Activated naive CD8-positive, alpha-beta T cell treated with anti-CD3 and anti-CD28 coated beads, Interleukin-2, amount 10 ng/mL, durations not matched to agents 7 days and 5 days (primary cell): ENCODE measurements at places on chromosomes 13 and 19.

- no peak for DNase-seq
- no peak overlapping the region for H3K27ac ChIP-seq
- H3K27me3 ChIP-seq: no peaks in the 10 kb centered on the region
- H3K4me3 ChIP-seq: no peak overlapping the region
Measured at GRCh38 chr19:33724021-33724720, 72.5 kb upstream of the KCTD15 start.

GRCh38 chr19:2650515-2650914 is 52.0 kb downstream of the GNG7 start:
- peaks cover 2% of the 10 kb centered on the region for H3K27me3 ChIP-seq
- DNase-seq: no peak
- no peaks in the 10 kb centered on the region for H3K36me3 ChIP-seq

DNA sequence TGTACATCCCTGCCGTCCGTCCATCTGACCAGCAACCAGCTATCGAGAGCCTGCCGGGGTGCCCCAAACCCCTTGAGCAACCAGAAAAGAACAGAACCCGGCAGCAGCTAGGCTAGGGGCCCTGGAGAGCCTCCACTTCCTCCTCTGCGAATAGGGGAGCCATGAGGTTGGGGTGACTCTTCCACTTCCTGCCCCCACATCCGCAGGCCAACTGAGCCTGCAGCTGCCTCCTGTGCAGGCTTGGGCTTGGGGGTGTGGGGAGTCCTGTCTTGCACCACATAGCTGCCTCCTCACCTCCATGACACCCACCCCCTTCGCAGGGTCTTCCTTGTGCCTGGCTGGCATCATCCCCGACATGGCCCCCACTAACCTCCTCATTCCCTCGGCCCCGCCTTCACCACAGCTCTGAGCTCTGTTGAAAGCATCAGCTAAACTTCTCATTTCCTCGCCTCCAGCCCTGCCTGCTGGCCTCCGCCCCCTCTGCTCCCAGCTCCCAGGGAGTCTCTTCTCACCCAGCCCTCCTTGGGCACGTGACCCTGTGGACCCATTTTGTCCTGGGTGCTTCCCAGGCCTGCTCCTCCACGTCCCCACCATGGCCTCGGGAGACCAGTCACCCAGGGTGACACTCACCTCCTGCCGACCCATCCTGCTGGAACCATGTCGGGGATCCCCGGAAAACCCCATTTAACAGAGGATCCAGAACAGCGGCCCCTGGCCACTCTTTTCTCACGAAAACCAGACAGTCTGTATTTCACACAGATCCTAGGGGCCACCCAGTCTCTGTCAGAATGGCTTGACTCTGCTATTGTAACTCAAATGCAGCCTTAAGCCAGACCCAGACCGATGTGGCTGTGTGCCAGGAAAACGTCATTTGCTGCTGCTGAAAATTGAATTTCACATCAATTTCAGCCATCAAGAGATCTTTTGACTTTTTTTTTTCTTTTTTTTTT is 50.4 kb downstream of the MYO9B start:
- peaks cover 49% of the 10 kb centered on the region for H3K4me1 ChIP-seq
- H3K27me3 ChIP-seq: no peaks in the 10 kb centered on the region

- peaks cover 3% of the 10 kb centered on the region for H3K27me3 ChIP-seq
- DNase-seq: no peak
- H3K36me3 ChIP-seq: no peaks in the 10 kb centered on the region
- no peaks in the 10 kb centered on the region for H3K4me1 ChIP-seq
- no peak overlapping the region for H3K4me3 ChIP-seq
Measured at GRCh38 chr13:78102121-78102677, 183.6 kb upstream of the EDNRB start.

DNA sequence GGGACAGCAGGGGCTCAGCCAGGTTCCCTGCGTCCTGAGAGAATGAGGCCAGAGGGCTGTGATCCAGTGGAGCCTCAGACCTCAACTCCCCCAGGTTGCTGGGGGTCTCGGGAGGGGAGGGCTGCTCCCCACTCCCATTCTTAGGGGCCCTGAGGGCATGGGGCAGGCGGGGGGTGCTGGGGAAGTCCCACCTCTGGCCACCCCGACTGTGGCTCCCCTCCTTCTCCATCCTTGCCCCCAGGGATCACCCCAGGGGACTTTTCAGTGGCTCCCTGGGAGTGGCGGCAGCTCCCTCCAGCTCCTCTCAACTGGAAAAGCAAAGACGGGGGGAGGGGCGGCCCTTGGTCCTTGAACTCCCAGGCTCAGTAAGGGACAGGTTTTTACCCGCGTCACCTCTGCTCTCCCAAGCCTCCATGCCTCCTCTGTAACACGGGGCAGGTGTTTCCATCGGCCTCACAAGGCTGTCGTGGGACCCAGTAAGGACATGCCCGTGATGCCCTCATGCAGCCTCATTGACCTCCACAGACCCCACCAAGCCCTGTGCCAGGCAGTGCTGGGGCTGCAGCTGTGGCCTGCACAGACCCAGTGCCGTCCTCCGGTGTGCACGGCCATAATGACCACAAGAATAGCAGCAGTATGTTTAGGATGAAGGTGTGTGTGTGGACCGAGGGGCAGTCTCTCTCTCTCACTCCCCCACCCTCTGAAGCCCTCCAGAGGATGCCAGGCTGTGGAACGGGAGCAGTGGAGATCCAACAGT is 11.6 kb upstream of the TOMM40 start:
- DNase-seq: no peak
- H3K36me3 ChIP-seq: no peaks in the 10 kb centered on the region
- H3K4me1 ChIP-seq: peaks cover 8% of the 10 kb centered on the region
- H3K27ac ChIP-seq: no peak overlapping the region
- H3K27me3 ChIP-seq: no peaks in the 10 kb centered on the region

- no peaks in the 10 kb centered on the region for H3K36me3 ChIP-seq
- no peaks in the 10 kb centered on the region for H3K4me1 ChIP-seq
- H3K4me3 ChIP-seq: no peak overlapping the region
- H3K27ac ChIP-seq: no peak overlapping the region
Measured at GRCh38 chr13:54263868-54264267, 1235.3 kb downstream of the OLFM4 start.

DNA sequence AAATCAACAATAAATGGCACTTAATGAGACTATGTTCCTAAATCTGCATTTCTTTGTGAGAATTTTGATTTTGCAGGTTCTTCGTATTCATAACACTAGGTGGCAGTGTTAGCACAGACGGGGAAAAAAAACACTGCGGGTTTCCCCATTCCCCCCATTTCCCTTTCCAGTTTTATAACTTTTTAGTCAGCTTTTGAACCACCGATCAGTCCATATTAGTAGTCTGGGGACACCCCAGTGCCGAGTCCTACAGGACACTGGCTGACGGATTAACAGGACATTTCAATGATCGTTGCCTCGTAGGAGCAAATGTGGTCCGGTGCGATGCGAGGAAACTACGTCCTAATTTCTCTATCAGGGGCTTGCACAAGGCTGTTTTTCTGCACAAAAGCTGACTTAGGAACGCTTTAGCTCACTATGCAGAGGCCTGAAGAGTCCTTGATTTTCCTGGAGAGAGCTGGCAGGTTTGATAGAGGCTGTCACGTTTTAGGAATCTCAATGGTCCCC is 234.3 kb downstream of the LMO7 start:
- H3K27ac ChIP-seq: peak overlapping the region; percentile 72
- peaks cover 14% of the 10 kb centered on the region for H3K4me1 ChIP-seq
- H3K4me3 ChIP-seq: peak overlapping the region; percentile 70

- no peaks in the 10 kb centered on the region for H3K36me3 ChIP-seq
- no peak overlapping the region for H3K4me3 ChIP-seq
- no peak for DNase-seq
- no peaks in the 10 kb centered on the region for H3K4me1 ChIP-seq
- H3K27ac ChIP-seq: no peak overlapping the region
- no peaks in the 10 kb centered on the region for H3K27me3 ChIP-seq
Measured at GRCh38 chr13:38577048-38577447, 109.8 kb upstream of the FREM2 start.

DNA sequence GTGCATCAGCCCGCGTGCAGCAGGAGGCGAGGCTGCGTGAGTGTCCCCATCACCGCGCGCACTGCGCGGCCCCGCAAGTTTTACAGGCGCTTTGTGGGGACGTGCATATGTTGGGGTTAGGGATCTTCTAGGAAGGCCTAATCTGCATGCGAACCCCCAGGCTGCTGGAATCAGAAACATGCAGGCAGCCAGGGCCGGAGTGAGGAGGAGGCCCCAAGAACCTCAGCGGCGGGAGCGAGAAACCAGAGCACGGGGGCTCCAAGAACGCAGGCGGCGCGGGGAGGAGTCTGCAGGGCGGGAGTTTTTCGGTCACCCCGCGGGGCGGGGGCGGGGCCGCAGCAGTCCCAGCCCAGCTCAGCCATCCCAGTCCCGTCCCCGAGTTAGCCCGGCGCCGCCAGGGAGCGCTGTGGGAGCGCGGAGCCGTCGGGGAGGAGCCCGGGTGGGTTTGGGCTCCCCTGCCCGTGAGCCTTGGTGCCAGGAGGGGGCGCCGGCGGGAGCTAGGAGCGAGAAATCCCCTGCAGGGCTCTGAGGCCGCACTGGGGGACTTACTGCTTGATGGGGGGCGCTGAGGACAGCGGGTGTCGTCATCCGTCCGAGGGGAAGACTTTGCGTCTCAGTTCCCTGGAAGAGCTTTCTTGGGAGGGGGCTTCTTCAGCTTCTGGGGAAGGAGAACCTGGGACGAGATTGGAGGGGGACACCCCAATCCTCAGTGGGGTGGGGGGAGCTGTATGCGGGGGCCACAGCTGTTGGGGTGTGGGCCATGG is 933 bp upstream of the NRTN start:
- no peaks in the 10 kb centered on the region for H3K36me3 ChIP-seq
- peak; percentile 99 for DNase-seq
- peak overlapping the region; percentile 82 for H3K4me3 ChIP-seq
- H3K4me1 ChIP-seq: peaks cover 20% of the 10 kb centered on the region
- no peak overlapping the region for H3K27ac ChIP-seq

DNA sequence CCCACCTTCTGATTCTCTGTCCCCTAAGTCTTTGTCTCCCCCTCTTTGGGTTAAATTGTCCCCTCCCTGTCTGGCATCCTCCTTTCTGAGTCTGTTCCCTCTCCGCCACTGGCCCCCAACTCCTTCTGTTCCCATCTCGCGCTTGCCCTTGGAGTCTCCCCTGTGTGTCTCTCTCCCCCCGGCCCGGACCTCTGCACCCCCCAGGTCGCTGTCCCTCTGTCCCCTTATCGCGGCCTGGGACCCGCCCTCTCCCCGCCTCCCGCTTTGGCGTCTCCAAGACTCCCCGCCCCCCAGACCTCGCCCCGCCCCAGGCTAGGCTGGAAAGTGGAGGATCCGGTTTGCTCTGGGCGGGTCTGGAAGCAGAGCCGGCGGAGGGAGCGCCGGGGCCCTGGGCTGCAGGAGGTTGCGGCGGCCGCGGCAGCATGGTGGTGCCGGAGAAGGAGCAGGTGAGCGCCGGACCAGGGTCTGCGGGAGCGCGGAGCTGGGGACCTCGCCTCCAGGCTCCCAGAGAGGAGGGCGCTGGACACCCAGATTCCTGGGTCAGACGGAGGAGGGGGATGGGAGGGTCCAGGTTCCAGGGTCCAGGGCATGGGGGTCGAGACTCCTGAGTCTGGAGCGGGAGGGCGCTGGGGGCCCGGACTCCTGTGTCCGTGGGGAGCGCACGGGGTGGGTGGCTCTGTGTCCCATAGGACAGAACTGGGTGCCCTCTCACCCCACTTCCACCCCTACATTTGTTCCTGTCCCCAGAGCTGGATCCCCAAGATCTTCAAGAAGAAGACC is at the start of gene TRPM4:
TRPM4 (plus strand) TSS at position 348 of the 780 bp plus-strand sequence; CDS start at position 423, 75 bp downstream.
- peak; percentile 66 for DNase-seq
- H3K4me1 ChIP-seq: peaks cover 7% of the 10 kb centered on the region
- peak within 1 kb of the TSS; percentile 62 for H3K4me3 ChIP-seq
- H3K27ac ChIP-seq: no peak within 1 kb of the TSS
- peaks cover 47% of the 10 kb centered on the region for H3K27me3 ChIP-seq

DNA sequence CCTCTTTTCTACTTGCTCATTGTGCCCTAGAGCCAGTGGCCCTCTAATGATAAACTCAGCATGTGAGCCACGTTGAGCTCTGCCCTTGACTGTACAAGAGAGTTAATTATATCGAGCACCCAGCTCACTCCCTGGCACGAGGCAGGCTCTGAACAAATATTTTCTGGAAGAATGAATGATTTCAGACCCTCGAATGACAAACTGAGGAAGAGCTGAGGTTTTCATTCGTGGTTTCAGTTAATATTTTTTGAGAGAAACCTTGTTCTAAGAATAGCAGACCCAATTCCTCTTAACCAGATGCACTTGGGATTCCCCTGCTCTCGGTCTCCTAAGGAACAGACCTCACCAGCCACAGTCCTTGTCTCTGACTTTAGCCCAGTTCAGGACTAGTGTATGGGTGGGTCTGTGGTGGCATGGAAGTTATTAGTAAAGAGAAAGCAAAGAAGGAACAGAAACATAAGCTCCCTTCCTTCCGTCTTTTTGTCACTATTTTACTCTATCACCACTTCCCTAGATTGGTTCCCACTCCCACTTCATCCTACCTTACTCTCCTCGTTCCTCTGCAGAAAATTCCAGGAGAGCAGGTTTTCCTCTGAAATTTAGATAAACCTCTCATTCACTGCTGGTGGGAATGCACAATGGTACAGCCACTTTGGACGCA is 22.1 kb upstream of the WDFY2 start:
- peak overlapping the region; percentile 19 for H3K4me3 ChIP-seq
- no peak overlapping the region for H3K27ac ChIP-seq
- peaks cover 10% of the 10 kb centered on the region for H3K36me3 ChIP-seq
- H3K4me1 ChIP-seq: peaks cover 31% of the 10 kb centered on the region
- no peak for DNase-seq

DNA sequence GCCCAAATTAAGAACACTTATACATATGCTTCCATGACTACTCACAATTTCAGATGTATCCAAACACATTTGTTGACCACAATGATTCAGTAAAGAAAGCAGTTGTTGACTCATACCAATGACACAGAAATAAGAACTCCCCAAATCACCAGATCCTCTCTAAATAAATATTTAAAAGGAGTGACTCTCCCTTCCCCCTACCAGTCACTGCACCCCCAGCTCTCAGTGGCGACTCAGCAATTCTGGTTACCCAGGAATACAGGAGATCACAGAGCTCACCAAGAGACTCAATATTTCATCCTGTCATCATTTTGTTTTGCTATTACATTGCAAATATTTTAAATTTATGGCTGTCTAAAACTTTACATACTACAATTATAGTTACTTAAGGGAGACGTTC is 131.5 kb downstream of the RGCC start:
- H3K4me3 ChIP-seq: no peak overlapping the region
- H3K4me1 ChIP-seq: no peaks in the 10 kb centered on the region
- H3K27ac ChIP-seq: no peak overlapping the region
- DNase-seq: no peak
- peaks cover 21% of the 10 kb centered on the region for H3K36me3 ChIP-seq

GRCh38 chr13:35455022-35455421 is 21.5 kb downstream of the MAB21L1 start:
- no peak overlapping the region for H3K27ac ChIP-seq
- no peaks in the 10 kb centered on the region for H3K4me1 ChIP-seq
- no peak for DNase-seq
- no peaks in the 10 kb centered on the region for H3K36me3 ChIP-seq
- no peak overlapping the region for H3K4me3 ChIP-seq
- no peaks in the 10 kb centered on the region for H3K27me3 ChIP-seq

- peaks cover 31% of the 10 kb centered on the region for H3K4me1 ChIP-seq
- peak overlapping the region; percentile 81 for H3K4me3 ChIP-seq
Measured at GRCh38 chr13:73984949-73985691, 149.1 kb downstream of the KLF12 start.

GRCh38 chr19:23075031-23075733 is 41.6 kb upstream of the ZNF730 start:
- peak; percentile 34 for DNase-seq
- H3K27me3 ChIP-seq: peaks cover 16% of the 10 kb centered on the region
- no peak overlapping the region for H3K27ac ChIP-seq
- peak overlapping the region; percentile 66 for H3K4me3 ChIP-seq

GRCh38 chr13:46605825-46606554 is 53.0 kb downstream of the LRCH1 start:
- no peaks in the 10 kb centered on the region for H3K27me3 ChIP-seq
- peaks cover 49% of the 10 kb centered on the region for H3K4me1 ChIP-seq
- no peak overlapping the region for H3K27ac ChIP-seq
- no peak overlapping the region for H3K4me3 ChIP-seq
- H3K36me3 ChIP-seq: peaks cover 4% of the 10 kb centered on the region
- no peak for DNase-seq
